ENCODE measurements at places on chromosomes 16 and 17.
A peak's percentile ranks its signal among the peaks of the same experiment; 100 is the strongest.

DNA sequence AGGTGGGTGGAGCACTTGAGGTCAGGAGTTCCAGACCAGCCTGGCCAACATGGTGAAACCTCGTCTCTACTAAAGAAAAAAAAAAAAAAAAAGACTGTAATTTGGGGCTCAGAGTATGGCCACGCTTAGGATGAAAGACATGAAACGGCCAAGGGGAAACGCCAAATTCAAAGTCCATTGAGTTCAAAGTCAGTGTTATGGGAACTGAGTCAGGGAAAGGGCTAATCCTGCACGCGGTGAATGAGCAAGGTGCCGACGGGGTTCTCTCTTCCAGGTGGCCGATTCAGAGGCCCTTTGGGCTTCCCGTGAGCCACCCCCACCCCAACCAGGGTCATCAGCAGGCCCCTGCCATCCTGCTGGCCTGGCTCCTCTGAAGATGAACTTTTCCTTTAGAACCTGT lies 7.5 kb upstream of the OSGIN1 start:
- DNase-seq, result no peak

DNA sequence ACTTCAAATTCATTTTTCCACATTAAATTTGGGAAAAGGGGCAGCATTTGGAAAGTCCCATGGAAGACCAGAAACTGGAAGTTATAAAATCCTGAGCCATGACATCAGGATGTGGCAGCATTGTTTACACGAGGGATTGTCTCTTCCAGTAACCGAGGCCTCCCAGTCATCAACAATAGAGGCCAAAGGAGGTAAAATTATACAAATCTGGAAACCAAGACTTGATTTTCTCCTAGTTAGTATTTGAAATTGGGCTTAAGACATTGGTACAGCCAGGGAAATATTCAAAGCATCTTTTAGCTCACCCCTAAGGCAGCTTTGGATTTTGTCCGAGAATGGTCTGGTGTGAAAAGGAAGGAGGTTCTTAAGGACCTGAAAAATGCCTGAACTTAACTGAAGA lies 251.6 kb upstream of the FOXF1 start:
- no peak for DNase-seq

GRCh38 chr16:52446080-52446479 lies 100.9 kb downstream of the TOX3 start:
- no peak for DNase-seq

DNA sequence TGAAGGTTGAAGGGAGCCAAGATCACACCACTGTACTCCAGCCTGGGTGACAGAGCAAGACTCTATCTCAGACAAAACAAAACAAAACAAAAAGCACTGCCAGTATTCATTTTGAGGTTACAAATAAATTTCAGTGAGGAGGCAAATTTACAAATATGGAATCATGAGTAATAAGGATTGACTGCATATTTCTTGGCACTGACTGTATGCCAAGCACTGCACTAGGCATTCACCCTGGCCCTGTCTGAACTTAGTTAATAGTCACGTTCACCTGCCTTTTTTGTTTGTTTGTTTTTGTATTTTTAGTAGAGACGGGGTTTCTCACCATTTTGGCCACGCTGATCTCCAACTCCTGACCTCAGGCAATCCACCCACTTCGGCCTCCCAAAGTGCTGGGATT lies 5.1 kb downstream of the LDAF1 start:
- DNase-seq, result no peak

DNA sequence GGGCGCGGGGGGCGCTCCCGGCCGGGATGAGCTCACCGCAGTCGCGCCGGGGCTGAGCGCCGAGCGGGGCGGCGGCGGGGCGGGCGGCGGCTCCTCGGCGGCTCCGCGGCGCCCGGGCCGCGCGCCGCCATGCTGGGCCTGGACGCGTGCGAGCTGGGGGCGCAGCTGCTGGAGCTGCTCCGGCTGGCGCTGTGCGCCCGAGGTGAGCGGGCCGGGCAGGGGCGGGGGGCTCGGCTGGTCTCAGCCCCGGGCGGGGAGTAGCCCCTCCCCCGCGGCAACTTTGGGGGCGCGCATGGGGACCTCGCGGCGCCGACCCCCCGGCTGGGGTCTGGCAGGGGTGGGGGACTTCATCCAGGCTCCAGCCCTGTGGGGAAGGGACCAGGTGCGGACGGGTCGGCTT lies at the start of gene ARHGDIG:
Gene ARHGDIG (plus strand): TSS at position 40 of the 400 bp plus-strand sequence. CDS start 90 bp downstream, at position 130.
- no peak for DNase-seq

DNA sequence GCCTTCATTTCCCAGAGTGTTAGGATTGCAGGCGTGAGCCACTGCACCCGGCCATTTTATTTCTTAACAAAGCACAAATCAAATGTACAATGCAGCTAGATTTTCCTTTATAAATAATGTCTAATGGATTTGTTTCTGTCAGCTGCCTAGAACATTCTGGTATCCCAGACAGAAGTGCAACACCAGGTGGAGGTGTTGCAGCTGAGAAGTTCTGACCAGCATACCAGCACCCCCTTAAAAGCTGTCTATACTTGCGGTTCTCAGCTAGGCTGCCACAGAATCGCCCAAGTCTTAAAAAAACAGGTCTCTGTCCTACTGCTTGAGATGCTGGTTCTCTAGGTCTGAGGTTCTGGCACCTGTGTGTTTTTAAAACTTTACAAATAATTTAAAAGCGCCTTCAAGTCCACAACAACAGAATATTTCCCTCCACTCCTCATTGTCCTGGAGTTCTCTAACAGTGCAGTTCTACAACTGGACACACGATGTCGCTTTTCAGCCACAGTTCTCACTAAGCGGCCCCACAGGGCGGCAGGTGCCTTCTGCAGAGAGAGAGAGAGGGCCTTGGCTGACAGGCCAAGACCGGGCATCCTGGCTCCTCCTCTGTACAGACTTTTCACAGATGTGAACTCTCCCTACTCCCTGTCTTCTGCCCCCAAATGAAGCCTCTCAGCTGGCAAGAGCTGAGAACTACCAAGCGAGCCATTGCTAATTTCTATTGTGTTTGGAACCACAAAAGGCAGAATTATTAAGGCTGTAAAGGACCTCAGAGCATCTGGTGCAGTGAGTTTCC lies 32.6 kb upstream of the MEOX1 start:
- peak; percentile 77 for DNase-seq

GRCh38 chr17:82816358-82816757 lies 23.5 kb downstream of the ZNF750 start:
- DNase-seq, result no peak

GRCh38 chr17:34045990-34046389 lies 209.1 kb upstream of the CCL2 start:
- DNase-seq, result no peak

GRCh38 chr17:81502471-81503017 lies 10.1 kb downstream of the ACTG1 start:
- DNase-seq, result no peak

DNA sequence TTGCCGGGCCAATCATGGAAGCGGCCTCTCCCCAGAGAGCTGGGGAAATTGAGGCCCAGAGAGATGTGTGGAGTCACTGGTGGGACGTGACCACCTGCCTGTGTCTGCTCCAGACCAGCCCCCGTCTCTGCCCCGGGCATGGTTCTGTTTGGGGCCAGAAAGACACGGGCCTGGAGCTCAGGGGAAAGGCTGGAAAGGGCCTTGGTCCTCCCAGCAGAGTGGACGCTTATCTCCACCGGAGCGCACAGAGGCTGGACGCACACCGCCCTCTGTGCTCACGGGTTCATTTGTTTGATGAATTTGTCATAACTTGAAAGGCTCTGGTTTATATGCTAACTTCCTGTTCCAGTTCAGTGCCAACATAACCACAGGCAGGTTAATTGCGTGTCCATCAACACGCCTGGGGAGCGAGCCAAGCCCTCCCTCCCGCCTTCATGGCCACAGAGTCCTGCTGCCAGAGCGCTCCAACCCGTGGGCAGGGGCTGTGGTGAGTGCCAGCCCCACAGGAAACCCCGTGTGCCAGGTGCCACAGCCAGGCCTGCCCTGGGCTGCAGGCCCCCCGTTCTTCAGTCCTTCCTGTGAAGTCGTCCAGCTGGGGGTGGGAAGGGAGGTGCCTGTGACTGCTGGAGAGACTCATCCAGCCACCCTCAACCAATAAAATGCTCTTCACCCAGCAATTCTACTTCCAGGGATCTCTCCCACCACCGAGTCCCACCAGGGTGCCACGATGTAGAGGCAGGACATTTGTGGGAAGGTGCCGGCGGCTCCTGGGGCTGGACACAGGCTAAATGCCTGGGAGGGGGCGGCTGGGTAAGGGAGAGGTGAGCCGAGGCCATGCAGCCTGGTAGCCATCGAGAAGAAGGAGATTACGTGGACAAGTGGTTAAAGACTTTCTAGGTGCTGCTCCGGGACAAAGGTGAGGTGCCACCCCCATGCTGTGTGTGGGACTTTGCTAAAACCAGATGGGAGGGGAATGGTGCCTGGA lies 29.4 kb upstream of the BAHCC1 start:
- DNase-seq, result no peak

DNA sequence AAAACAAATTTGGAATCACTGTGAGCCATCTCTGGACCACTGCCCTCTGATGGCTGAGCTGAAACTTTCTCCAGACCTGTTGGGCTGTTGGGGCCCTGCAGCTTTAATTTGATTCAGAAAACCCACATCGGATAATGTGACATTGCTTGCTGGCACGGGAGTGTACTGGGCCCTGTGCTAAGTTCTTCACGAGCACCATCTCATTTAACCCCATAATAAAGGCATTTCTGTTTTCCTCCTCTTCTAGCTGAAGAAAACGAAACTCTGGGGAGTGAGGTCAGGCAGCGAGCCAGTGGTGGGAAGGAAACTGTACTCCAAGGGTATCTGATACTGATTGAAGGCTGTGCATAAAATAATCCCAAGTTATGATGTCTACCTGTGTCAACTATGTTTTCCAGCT lies 34.5 kb upstream of the TNRC6A start:
- no peak for DNase-seq

GRCh38 chr16:84356176-84356575 lies 12.2 kb upstream of the ATP2C2 start:
- no peak for DNase-seq

DNA sequence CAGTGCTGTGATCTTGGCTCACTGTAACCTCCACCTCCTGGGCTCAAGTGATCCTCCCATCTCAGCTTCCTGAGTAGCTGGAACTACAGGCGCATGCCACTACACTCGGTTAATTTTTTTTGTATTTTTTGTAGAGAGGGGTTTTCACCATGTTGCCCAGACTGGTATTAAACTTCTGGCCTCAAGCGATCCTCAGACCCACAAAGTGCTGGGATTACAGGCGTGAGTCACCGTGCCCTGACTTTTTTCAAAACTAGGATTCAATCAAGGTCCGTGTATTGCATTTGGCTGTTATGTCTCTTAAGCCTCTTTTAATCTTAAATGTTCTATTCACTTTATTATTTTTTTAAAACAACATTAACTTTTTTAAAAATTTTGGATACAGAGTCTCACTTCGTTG lies 4.3 kb upstream of the CCL22 start:
- DNase-seq, result no peak

DNA sequence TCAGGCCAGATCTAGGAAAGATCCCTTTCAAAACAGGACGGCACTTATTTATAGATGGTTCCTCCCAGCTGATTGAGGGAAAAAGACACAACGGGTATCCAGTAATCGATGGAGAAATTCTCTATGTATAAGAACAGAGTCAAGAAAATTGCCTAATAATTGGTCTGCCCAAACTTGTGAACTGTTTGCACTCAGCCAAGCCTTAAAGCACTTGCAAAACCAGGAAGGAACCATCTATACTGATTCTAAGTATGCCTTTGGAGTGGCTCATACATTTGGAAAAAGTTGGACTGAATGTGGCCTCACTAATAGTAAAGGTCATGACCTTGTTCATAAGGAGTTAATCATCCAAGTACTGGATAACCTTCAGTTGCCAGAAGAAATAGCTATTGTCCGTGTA lies 5.9 kb downstream of the HPR start:
- no peak for DNase-seq

- no peak for DNase-seq
Measured at GRCh38 chr17:55811536-55811935, 60.7 kb downstream of the PCTP start.

- peak; percentile 95 for DNase-seq
Measured at GRCh38 chr17:11598274-11599221, at the start of gene DNAH9. DNAH9 (plus strand) TSS chr17:11598470; CDS start chr17:11598499, 29 bp downstream.

DNA sequence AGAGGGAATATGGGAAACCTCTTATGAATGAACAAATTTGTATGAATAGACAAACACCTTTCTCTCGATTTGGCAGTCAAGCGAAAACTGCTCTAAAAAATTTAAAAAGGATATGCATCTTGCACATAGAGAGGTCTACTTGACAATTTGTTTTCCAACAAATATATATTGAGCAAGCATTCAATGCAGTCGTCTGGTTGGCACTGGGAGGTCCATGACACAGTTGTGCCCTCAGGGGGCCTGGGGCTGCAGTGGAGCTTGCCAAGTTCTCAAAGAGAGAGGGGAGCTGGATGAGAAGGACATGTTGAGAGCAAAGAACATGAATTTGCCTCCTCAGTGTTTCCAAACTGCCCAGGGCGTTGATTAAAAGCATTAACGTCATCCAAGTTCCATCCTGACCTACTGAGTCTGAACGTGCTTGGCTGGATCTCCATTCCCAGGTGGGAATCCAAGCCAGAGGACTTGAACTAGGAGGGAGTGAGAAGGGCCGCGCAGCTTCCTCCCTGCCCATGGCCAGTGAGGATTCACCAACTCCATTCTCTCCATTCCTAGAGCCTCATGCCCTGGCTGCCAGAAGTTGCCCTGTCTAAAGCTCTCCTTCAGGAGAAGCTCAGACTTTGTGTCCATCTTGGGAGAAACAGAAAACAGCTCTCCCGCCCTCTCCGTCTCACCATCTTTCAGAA lies 24.5 kb downstream of the TBX2 start:
- no peak for DNase-seq

DNA sequence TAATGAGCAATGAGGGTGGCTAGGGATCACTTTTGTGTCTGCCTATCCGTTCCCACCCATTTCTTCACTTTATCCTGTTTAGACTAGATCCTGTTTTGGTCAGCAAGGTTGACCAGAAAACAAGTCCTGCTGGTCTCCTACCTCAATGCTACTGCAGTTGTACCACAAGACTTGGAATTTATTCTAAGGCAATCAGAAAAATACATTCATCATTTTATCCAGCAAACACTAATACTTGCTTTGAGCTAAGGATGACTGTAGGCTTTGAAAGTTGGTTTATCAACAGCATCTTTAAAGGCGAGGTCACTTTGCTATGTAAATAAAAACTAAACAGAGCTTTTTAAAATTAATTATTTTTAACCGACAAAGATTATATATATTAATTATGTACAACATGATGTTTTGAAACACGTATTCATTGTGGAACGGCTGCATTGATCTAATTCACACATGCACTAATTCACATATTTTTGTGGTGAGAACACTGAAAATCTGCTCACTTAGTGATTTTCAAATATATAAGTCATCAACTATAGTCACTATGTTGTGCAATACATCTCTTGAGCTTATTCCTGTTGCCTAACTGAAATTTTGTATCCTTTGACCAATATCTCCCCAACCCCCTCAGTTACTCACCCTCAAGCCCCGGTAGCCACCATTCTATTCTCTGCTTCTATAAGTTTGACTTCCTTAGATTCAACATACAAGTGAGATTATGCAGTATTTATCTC lies 125.9 kb upstream of the HS3ST3A1 start:
- no peak for DNase-seq

- DNase-seq, result no peak
Measured at GRCh38 chr16:89993971-89994370, 25.3 kb downstream of the DBNDD1 start.

DNA sequence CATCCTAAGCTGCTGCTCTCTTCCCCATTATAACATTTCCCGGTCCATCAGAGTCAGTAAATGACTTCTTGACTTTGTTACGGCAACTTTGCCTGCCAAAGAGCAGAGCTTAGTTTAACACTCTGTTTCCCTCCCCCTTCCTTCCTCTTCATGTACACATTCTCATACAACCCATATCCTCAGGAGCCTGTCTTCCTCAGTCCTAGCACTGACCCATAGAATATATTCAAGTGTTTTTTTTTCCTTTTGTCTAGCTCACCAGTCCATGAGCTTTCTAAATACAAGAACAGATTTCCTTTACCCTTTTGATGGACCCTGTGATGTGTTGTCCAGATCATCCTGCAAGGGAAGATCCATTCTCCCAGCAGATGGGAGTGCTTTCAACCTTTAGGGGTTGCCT lies 97.0 kb upstream of the MON1B start:
- no peak for DNase-seq
